ENCODE measurements at places on chromosomes 2 and 18. TPM values are rescaled to one million over a fixed set of nuclear protein-coding genes. Genes with fewer than 3 reads are reported as not detected.

Gene REEP1
- 2.7 TPM for total RNA-seq

Gene ASNSD1
- total RNA-seq, result 27.9 TPM

Gene GPAT2
- 1.5 TPM for total RNA-seq

DNA sequence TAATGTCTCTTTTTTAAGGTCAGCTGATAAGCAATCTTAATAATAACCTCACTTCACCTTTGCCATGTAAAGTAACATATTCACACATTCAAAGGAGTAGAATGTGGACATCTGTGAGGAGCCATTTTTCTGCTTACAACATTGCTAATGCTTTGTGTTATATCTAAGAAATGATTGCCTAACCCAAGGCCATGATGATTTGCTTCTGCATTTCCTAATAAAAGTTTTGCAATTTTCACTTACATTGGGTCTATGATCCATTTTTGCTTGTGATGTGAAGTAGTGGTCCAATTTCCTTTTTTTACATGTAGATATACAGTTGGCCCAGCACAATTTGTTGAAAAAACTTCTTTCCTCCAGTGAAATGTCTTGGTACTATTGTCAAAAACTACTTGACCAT lies 22.0 kb downstream of the RELCH start:
- DNase-seq, result no peak

DNA sequence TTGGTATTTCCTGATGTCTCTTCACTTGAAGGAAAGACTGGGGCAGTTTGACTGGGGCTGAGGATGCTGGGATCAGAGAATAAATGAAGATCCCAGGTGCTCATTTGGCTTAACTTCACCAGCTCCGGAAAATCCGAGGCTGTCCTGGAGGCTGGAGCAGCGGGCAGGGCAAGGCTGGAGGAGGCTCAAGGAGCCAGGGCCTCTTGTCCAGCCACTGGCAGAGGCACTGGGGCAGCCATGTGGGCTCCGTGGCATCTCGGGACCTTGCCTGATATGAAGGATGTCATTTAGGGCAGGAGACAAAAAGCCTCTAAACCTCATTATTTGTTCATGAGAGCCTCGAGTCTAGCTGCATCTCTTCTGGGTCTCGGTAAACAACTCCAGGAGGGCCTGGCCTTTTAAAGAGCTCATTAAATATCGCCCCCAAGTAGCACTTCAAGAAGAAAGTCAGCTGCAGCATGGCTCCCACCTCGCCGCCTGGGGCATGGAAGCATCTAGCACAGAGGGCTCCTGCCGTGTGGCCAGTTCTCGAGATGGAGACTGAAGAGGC lies 13.5 kb upstream of the GPR55 start:
- no peak for DNase-seq

DNA sequence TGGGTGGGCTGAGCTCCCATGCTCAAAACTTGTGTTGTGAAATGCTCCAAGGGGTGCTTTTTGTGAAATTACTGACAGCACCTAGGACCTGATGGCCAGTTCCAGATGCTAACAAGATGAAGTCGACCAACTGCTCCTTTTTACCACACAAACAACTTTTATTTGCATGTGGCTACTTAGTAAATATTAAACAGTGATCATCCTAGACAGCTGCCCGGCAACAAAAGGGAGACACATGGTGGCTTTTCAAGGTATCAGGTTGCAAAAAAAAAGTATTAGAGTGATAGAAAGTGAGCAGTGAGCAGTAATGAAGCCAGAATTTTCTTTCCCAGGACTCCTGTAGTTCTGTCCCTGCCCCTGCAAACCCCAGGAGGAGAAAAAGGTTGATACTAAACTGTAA lies 118.5 kb downstream of the RPIA start:
- DNase-seq, result no peak

- DNase-seq, result no peak
Observed at GRCh38 chr2:6927186-6927585, 10.0 kb downstream of the RNF144A start.

GRCh38 chr2:181250691-181251090 lies 206.5 kb upstream of the ITGA4 start:
- DNase-seq, result no peak

GRCh38 chr2:207944979-207945600 lies 80.2 kb downstream of the PLEKHM3 start:
- no peak for DNase-seq

DNA sequence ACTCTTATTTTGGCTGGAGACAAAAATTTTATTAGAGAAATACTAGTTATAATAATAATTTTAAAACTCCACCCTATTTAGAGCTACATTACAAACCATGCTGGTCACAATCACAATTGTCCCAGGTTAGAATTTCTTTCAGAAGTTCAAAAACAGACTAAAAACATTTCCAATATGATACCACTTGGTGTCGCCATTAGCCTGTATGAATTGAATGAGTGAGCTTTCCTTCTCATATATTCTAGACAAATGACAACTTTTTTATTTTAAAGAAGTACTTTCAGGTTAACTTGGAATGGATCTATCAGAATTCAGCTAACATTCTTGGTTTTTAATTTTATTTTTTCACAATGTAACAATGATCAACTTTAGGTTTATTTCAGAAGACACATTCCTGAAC lies 48.0 kb downstream of the SERPINB8 start:
- DNase-seq, result no peak

- DNase-seq, result no peak
Observed at GRCh38 chr2:83585250-83585649, 873.8 kb downstream of the SUCLG1 start.

DNA sequence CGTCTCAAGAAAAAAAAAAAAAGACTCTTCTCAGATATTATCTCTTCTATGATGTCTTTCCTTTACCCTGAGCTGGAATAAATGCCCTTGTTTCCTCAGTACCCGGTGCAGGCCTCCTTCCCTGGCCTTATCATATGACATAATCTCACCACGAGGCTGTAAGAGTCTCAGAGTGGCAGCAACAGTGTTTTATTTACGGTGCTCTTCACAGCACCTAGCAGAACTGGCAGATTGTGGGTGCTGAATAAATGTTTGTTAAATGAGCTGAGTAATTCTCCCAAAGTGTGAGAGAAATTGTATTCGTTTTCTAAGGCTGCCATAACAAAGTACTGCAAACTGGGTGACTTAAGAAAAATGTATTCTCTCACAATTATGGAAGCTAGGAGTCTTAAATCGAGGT lies 82.8 kb upstream of the CD28 start:
- DNase-seq, result no peak

GRCh38 chr2:1186421-1186820 lies 226.8 kb upstream of the TPO start:
- DNase-seq, result no peak

GRCh38 chr18:62741118-62741566 lies 25.8 kb downstream of the PHLPP1 start:
- no peak for DNase-seq

GRCh38 chr2:57434972-57435371 lies 611.6 kb upstream of the VRK2 start:
- DNase-seq, result no peak
